ENCODE measurements at places on chromosomes 13 and 19.
A peak's percentile ranks its signal among the peaks of the same experiment; 100 is the strongest.

DNA sequence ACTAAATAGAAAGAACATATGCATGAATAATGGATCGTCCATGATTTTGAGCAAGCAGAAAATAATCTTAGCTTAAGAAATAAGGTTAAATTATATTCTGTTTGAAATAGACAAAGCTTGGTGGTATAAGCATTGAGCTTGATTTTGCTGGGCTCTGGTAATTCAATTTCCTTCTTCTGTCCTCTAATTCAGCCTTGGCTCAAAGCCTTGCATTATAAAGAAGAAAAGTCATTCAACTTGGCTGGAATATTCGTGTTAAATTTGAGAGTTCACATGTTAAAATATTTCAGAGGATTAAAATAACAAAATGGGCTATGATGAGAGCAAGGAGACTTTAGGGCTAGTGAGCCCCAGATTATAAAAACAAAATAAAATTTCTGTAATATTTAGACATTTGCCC, 415.4 kb upstream of the PCDH20 start:
- DNase-seq = no peak

GRCh38 chr19:47021536-47022139, 2.0 kb downstream of the NPAS1 start:
- DNase-seq = no peak

- DNase-seq = no peak
These were observed 108.3 kb downstream of the DOCK9 start for GRCh38 chr13:98869408-98870090.

GRCh38 chr13:44148159-44148914, 225.3 kb upstream of the SERP2 start:
- peak; percentile 68 for DNase-seq

DNA sequence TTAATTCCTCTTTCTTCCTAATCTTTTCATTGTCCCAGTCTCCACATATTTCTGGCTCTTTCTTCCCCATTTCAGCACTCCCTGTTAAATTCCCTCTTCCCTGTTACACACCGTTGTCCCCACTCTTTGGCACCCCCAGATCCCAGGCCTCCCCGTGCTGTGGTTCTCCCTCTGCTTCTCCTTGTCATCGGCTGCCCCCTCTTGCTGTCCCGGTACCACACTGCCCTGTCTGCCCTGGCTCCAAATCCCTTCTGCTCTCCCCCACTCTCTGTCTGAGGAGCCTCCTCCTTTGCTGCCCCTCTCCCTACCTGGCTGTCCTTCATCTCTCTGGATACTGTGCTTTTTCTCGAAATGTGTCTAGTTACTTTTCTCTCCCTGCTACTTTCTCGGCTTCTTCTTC, 983 bp downstream of the ZNF415 start:
- peak; percentile 70 for DNase-seq

GRCh38 chr19:50882188-50882587, 8.9 kb downstream of the KLK2 start:
- DNase-seq = no peak

DNA sequence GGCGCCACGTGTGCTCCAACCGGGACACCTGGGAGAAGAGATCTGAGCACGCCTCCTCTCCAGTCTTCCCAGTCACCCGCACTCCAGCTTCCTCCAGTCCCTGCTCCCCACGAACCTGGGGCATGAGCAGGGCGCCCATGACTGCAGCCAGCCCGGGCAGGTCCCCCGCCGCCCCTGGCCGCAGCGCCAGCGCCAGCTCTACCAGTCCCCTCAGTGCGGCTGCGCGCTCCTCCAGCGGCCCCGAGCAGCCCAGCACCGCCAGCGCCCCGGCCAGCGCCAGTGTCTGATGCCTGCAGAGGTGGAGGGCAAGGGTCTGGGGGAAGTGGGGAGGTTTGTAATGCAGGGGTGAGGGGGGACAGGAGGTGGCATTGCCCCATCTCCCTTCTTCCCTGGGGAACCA, 13.1 kb downstream of the SH2D3A start:
- no peak for DNase-seq

DNA sequence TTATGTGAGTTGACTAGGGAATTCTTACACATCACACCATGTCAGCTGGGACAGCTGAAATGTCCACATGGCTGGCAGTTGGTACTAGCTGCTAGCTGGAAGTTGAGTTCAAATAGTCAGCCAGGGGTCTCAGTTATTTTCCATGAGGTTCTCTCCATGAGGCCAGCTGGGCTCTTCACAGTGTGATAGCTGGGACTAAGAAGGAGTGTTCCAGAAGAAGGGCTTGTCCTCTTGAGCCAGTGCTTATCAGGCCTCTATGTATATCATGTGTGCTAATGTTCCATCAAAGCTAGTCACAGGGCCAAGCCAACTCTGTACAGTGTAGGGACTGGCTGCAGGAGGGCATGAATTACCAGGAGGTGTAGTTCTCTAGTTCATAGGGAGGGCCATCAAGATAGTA, 11.8 kb downstream of the USPL1 start:
- DNase-seq = no peak

DNA sequence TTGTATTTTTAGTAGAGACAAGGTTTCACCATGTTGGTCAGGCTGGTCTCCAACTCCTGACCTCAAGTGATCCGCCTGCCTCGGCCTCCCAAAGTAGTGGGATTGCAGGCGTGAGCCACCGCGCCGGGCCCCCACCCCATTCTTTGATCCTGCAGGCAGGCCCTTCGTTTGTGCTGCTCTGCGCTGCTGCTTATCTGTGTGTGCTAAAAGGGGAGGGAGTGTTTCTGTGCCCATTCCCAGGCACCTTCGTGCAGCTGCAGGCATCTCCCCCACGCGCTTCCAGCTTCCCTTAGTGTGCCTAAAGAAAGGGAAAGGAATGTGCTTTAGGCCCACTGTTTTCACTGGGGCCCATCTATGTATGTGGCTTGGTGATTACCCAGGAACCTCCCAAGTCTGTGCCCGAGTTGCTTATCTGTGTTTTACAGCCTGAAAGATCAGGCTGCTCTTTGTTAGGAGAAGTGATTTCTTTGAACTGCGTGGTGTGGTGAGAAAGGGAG, 27.2 kb downstream of the EPN1 start:
- DNase-seq = no peak

DNA sequence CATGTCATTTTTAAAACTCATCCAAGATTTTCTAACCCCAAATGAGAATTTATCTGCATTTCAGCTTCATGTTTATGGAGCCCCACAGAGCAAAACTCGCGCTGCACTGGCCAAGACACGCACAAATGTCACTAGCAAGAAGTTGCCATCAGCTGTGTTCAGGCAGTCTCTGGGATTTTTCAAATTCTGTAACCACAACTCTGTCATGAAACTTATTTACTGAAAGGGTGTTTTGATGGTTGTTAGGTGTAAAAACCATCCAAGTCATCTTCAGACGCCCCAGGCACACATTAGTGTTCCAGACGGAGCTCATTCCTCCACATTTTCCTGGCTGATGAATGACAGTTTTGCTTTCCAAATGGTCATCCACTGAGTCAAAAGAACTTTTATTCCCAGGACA, 63.4 kb downstream of the SLC7A1 start:
- no peak for DNase-seq

GRCh38 chr19:47303966-47304365, 5.7 kb upstream of the C5AR1 start:
- no peak for DNase-seq

DNA sequence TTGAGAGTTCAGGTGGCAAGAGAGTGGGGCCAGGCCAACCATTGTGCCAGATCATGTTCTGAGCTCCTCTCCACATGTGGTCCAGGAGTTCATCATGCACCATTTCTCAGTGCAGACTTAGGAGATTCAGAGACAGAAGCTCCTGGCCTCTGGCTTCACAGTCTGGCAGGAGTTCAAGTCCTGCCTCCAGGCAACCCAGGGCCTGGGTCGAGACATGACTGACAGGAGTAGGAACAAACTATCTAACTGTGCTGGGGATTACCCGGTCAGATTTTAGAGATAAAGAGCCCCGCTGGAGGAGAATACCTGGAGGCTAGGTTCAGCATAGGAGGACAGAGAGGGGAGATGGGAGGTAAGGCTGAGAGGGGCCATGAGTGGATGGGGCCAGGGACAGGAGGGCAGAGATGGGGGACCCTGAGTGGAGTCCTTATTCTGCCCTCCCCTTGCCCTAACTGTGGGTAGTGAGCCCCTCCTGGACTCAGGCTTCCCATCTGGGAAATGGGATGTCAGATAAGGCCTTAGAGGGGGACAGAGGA, 906 bp upstream of the CYP4F11 start:
- DNase-seq = no peak

DNA sequence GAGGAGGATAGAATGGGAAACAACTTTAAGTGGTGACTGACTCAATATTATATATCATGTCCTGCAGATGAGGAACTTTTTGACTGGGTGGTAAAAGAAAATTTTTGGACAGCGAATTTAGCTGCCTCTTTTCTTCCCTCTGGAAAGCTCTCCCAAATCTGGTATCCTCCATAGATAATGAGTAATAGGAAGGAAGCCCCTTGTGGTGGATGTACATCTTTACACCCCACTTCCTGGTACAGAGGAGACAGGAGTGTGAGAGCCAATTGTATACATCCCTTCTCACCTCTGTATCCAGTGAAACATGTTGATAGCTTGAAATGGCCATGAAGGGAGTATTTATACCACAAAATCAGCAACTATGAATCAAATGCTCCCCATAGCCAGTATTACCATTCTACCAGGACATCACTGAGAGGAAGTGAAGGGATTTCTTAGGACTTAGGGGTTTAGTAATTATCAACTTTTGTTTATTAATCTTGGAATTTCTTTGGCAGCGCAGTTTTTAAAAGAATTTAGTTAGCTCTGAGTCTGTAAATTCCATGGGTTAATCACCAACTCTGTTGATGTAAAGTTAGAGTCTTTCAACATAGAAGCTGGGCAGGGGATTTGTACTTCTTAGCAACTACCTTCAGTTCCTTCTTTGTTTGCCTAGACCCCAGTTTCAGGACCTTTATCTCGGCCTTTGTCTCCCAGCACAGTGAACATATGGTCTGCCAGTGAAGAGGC, 17.0 kb upstream of the TDRD3 start:
- no peak for DNase-seq

- DNase-seq = peak; percentile 96
These were observed 5.6 kb upstream of the DPF1 start for GRCh38 chr19:38229585-38230073.

DNA sequence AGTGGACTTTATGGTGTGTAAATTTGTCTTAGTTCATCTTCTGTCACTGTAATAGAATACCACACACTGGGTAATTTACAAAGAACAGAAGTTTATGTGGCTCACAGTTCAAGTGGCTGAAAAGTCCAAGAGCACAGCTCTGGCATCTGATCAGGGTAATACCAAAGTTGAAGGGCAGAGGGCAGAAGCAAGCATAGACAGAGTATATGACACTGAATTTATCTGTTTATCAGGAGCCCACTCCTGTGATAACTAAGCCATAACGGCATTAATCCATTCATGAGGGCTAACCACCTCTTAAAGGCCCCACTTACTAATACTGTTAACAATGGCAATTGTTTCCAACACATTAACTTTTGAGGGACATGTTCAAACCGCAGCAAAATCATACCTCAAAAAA, 4.0 kb upstream of the RFXAP start:
- DNase-seq = no peak

- DNase-seq = peak; percentile 70
These were observed 15.9 kb upstream of the SLC35E1 start for GRCh38 chr19:16587833-16588823.

DNA sequence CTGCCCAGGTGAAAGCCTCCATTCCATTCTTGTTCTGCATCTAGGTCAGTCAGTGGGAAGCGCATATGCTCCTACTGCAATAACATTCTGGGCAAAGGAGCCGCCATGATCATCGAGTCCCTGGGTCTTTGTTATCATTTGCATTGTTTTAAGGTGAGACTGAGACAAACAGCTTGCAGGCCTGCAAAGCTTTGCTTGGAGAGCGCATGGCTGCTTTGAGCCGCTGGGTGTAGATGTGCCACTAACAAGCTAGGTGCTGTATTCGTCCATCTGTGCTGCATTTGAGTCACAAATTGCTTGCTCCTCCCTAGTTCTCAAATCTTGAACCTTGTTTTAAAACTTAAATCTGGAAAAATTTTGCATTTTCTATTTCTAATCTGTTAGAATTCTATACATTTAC, 219.1 kb downstream of the LMO7 start:
- DNase-seq = peak; percentile 23

- DNase-seq = no peak
These were observed 1017.3 kb upstream of the PCDH20 start for GRCh38 chr13:62432906-62433305.

- peak; percentile 48 for DNase-seq
These were observed 8.9 kb upstream of the TPM4 start for GRCh38 chr19:16067205-16067938.

- no peak for DNase-seq
These were observed 87.3 kb upstream of the RFC3 start for GRCh38 chr13:33730619-33731018.

GRCh38 chr13:75425216-75426009, 56.6 kb downstream of the TBC1D4 start:
- DNase-seq = no peak

- no peak for DNase-seq
These were observed 19.8 kb upstream of the ZNF331 start for GRCh38 chr19:53518121-53518520.

DNA sequence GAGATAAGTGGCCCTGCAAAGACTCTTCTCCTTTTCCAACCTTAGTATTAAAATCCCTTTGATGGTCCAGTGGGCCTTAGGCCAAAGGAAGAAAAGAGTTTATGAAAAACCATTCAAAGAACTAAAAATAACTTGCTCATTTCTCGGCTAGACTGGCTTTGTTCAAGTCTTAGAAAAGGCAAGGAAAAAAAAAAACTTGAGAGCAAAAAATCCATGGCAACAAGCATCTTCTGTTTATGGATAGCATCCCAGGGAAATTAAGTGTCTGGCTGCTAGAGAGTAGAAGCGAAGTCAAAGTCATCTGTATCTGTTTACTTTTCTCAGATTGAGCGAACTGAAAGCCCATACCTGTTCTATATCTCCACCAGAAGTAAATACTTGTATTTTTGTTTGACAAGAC, 129.6 kb downstream of the KCTD15 start:
- no peak for DNase-seq

- DNase-seq = no peak
These were observed 685 bp downstream of the TCF3 start for GRCh38 chr19:1651568-1652291.
